ENCODE measurements at places on chromosomes 4 and X.

- DNase-seq, result no peak
These were observed 35.5 kb downstream of the TET2 start for GRCh38 chr4:105182211-105182610.

- DNase-seq, result no peak
These were observed 41.6 kb downstream of the UNC5C start for GRCh38 chr4:95507147-95507546.

DNA sequence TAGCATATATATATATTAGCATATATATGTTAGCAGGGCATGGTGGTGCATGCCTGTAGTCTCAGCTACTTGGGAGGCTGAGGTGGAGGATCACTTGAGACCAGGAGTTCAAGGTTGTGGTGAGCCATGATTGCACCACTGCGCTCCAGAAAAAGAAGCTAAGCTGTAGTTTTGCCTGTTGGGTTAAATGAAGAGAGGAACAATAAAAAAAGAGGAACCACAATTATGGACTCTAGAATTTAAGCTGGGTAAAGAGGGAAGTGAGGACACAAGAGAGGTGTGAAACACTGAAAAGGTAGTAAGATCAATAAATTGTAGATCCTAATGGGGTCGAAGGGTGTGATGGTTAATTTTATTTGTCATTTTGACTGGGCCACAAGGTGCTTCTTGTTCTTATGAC lies 40.5 kb upstream of the HSD17B10 start:
- DNase-seq, result no peak

DNA sequence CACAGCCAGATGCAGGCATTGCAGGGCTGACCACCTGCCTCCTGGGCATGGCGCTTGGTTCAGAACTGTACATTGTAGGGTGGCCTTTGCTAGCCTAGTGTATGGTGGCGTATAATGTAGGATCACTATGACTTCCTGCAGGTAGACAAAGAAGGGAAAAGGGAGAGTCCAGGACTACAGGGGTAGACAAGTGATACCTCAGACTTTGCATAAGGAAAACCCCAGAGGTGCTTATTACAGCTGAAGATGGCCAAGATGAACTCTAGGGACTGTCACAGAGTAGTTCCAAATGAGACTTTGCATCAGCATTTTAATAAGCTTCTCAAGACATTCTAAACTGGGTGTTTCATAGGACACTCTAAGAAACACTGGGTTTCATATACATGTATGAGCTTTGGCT lies 116.4 kb upstream of the PUDP start:
- DNase-seq, result no peak

DNA sequence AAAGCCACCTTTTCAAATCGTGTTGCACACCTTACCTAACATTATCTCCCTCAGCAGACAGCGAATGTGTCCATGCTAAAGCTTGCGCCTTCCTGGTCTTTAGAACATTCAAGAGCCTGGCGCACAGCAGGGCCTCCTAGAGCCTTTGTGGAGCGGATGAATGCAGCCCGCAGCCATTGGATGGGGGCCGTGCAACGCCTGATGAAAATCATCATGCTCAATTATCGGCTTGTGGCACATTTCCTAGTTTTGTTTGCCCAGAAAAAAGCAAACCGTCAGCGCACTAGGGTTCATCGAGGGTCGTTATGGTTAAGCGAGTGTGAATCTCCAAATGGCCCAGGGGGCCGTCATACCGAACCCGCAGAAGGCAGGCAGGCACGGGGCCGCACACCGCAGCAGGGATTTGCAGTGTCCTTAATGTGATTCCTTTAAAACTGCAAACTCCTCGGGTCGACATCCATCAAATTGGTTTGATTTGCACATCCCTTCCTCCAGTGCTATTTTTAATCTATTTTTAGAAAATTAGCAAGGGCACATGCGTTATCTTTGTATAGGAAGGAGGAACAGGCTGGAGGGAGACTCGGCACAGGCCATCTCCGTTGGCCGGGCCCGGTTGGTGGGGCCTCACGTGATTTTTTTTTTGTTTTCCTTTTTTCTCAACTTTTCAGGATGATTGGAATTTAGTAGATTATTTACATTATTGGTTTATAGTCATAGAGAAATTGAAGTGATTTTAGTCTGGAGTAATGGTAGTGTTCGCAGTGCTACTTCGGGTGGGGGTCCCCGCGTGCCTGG lies 53.1 kb downstream of the ABLIM2 start:
- DNase-seq, result peak; percentile 82

- no peak for DNase-seq
These were observed 584.2 kb upstream of the FTHL17 start for GRCh38 chrX:31656013-31656412.

DNA sequence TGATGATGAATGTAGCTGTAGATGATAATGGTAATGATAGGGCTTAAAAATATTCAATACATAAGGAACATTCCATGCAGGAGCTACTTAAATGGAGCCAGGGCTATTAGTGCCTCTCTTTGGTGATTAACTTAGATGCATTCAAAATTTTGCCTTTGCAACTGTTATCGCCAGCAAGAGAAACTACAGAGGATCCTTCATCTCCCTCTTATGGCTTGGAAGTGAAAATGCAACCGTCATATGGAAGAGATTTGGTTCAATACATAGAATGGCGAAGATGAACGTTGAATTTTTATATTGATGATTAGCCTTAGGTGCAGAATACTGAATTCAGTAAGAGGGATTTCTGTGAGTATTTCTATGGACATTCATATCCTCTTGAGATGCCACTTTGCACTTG lies 134.5 kb upstream of the NLGN4X start:
- DNase-seq, result no peak

DNA sequence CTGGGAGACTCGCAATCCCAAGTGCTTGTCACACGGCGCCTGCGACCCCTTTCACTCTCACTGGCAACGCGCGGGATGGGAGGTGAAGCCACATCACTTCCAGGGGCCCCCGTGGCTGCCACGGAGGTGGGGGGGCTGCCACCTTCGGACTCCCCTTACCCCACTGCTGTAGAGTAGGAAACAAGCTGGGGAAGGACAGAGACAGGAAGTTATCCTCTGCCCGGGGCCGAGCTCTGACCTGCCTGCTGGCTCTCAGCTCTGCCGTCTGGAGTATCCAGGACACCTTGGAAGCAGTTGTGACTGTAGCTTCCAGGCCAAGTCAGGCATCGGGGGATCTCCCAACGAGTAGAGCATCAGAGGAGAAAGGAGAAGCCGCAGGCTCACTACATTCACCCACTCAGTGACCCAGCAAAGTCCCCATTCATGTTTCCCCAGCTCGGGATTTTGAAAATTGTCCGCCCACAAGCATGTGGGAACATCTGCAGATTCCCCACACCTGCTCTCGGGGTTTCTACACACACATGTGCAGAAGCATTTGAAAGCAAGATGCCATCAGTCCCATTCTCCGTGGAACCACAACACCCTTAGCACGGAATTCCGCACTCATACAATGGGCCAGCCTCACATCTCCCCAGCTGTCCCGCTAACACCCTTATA lies 10.8 kb downstream of the PDZD4 start:
- DNase-seq, result no peak

- no peak for DNase-seq
These were observed 68.5 kb downstream of the CYTL1 start for GRCh38 chr4:4950561-4951290.

DNA sequence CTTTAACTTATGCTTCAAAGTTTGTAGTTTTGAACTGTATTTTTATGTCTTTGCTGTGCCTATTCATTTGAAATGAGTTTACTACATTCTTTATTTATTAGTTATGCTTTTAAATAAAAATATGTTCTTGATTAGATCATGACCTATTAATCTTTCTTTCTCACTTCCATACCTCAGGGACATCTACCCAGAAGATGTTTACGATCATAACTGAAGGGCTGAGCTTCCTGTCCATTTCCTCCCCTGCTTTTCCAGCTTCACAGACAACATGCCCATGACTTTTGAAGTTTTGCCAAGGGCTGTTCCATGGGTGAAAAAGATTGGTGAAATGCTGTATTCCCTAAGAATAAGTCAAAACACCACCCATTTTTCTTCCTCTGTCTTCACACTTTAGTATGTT lies 99.7 kb upstream of the DDIT4L start:
- DNase-seq, result no peak

DNA sequence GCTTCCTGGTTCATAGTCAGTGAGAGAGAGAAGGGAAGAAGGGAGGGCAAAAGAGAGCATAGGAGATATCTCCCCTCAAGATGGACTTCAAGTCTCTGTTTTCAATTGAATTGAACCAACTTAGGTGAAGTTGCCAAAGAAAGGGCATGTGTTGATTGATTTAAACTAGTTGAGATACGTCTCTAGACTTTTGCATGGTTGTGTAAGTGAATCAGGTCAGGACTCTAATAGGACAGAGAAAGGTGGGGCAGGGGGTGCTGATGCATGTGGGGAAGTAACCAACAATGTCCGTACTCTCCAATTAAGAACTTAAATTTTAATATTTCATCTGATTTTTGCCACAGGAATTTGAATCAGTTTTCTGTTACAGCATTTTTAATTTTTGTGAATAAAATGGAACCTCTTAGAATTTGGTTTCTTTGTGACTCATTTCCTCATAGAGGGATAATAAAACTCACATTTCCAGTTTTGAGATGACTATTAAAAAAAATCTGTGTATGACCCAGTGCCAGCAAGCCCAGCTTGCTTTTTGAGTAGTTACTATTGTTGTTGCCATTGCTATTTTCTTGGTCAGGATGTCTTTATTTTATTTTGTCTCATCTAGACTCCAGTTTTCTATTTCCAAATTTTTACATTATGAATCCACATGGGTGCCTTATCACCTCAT lies 37.3 kb downstream of the SLIT2 start:
- DNase-seq, result no peak

- peak; percentile 20 for DNase-seq
These were observed 543 bp downstream of the NFXL1 start for GRCh38 chr4:47913861-47914219.

GRCh38 chrX:11683057-11683456 lies 17.3 kb upstream of the ARHGAP6 start:
- no peak for DNase-seq

GRCh38 chrX:123962006-123962467 lies 531 bp downstream of the STAG2 start:
- no peak for DNase-seq
